CD4-positive, alpha-beta T cell treated with Interferon alpha-2 for 1 hour (primary cell): ENCODE measurements at places on chromosomes 12 and 14.
A peak's percentile ranks its signal among the peaks of the same experiment; 100 is the strongest.

DNA sequence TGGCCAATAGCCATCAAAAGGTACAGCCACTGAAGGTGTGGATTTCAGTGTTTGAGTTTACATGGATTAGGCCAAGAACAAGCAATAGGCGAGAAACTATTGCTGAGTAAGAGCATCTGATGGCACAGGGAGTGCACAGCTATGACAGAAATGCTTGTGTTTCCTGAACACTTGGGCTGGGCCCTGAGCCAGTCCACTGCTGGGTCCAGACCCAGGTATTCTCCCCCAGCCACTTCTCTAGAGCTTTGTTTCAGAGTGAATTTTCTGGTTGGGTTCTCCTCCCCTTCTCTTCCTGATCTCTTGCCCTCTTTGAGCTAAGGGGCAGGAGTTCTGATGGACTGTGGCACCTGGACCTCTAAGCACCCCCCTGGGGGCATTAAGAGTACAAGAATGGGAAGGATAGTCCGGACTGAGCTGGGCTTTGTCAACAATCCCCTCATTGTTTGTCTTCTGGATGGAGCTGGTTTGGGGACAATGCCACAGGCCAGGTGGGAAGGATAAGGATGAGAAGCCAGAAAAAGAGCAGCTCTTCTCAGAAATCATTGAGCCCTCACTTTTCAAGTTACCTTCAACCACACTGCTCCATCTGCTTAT, 8.3 kb downstream of the HOXC5 start:
- DNase-seq, result no peak

GRCh38 chr12:67442347-67442841, 173.2 kb downstream of the CAND1 start:
- DNase-seq, result no peak

DNA sequence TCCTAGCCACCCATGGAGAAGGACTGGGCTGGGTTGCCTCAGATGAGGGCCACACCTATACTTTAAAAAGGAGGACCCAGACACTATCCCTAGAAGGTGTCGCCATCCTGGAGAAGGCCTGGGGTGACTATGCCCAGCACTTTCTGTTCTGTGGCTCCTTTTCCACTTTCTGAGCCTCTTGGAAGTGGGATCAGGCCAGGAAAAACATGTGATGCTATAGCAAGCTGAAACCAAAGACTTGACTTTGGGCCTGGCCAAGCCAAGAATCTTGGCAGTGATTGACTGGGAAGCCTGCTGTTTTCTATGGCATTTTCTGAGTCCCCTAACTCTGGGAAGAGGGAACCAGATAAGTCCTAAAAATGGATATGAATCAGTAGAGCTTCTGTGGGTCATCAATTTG, 332.3 kb downstream of the ZFP36L1 start:
- no peak for DNase-seq

- DNase-seq, result peak; percentile 72
Observed at GRCh38 chr12:47758834-47759690, at the start of gene RAPGEF3. TSS of gene RAPGEF3 (minus strand) at chr12:47758880. CDS start at chr12:47758556, 324 bp downstream.

- no peak for DNase-seq
Observed at GRCh38 chr12:106889326-106889725, 66.4 kb upstream of the TMEM263 start.

DNA sequence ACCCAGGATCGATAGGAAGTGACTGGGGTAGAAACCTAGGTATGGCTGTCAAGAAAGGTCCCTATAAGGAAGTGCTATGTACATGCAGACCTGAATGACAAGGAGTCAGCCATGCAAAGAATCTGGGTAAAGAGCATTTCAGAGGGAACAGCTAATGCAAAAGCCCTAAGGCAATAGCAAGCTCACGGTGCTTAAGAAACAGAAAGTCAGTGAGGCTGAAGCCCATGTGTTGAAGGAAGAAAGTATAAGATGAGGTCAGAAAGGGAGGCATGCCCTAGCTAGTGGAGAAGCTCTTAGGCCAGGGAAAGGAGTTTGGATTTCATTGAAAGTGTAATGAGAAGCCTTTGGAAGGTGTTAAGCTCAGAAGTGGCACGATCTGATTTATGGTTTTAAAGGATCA, 6.0 kb upstream of the ADCY6 start:
- no peak for DNase-seq

DNA sequence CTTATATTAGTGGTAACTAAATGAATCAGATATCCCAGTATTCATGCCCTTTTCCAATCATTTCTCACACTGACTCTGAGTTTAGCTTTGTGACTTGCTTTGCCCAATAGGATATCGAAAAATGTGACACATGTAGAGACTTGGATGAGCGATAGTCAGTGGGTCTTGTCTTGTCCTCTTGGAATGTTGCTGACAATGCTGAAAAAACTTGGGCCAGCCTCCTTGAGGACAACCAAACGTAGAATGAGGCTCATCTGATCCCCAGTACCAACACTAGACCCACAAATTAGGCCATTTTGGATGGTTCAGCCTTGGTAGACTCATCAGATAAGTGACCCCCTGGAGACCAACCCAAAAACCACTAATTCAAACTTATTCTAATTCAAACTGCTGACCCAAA, 351.0 kb downstream of the GRIN2B start:
- no peak for DNase-seq

DNA sequence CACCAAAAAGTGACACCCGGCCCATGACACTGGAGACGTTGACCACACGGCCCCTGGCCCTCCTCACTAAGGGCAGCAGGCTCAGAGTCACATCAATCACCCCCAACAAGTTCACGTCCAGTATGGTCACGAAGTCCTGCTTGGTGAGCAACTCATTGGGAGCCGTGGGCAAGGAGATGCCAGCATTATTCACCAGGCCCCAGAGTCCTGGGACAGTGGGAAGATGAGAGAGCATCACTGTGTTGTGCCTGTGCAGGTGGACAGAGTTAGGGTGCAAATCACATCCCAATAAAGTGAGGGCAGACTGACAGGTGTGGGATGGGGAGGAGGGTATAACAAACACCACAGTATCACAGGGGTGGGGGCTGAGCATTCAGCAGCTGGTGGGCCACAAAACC, 2.5 kb downstream of the RDH16 start:
- DNase-seq, result no peak

DNA sequence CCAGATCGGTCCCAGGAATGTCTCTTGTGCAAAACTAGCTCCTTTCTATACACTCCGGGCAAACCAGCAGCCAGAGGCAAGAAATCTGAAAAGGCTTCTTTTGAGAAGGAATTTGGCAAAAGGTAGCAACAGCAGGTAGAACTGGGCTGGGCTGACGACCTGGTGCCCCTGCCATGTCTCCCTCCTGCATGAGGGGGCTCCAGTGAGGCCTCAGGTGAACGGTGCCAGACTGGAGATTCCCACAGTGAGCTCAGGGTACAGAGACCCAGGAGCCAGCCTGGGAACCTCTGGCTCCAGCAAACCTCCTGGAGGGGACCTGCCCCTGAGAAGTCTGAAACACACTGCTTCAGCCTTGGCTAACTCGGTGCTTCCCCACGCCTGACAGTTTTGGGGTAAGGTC, 10.8 kb downstream of the ITPK1 start:
- DNase-seq, result no peak

DNA sequence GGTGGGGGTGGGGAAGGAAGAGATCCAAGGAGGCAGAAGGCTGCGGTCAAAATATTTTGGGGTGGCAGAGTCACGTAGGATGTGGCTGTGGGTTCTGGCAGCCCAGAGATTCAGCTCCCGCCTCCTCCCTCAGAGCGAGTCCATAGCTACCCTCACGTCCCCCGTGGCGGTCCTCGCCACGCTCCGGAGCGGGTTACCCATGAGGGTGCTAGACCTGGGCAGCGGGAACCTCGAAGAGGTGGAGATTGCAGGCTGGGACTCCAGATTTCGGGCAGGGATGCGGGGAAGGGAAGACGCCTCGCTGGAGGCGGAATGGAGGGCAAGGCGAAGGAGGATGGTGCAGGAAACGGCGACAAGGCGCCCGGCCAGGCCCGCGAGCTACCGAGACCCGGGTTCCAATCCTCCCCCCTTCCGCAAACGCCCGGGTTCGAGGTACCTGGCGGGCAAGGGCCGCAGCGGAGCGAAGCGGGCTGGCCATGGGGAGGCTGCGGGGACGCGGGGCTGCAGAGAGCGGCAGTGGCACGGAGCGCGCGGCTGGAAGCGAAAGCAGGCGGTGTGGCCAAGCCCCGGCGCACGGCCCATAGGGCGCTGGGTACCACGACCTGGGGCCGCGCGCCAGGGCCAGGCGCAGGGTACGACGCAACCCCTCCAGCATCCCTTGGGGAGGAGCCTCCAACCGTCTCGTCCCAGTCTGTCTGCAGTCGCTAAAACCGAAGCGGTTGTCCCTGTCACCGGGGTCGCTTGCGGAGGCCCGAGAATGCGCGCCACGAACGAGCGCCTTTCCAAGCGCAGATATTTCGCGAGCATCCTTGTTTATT, 46.2 kb downstream of the BCAT1 start:
- no peak for DNase-seq
